Activated naive CD4-positive, alpha-beta T cell treated with anti-CD3 and anti-CD28 coated beads, Interleukin-2, amount 50 U/mL, for 72 hours (primary cell): ENCODE measurements at places on chromosomes 2 and 18. TPM values are rescaled to one million over a fixed set of nuclear protein-coding genes. Genes with fewer than 3 reads are reported as not detected.

TMEM247 gene
- total RNA-seq = not detected

IKZF2 gene
- 8.9 TPM for total RNA-seq

CACNB4 gene
- 0.32 TPM for total RNA-seq

CCL20 gene
- total RNA-seq = 5.3 TPM

FBXO41 gene
- 16.0 TPM for total RNA-seq

AAMP gene
- 68.4 TPM for total RNA-seq

ADGRF3 gene
- total RNA-seq = 7.5 TPM

POLR1A gene
- total RNA-seq = 32.8 TPM

SOX11 gene
- not detected for total RNA-seq

HIBCH gene
- 32.0 TPM for total RNA-seq

HOXD11 gene
- total RNA-seq = not detected

LHCGR gene
- not detected for total RNA-seq

SCN1A gene
- not detected for total RNA-seq

PKDCC gene
- not detected for total RNA-seq

CD8A gene
- 1.7 TPM for total RNA-seq

SSB gene
- total RNA-seq = 41.8 TPM

KYNU gene
- total RNA-seq = not detected

C2orf78 gene
- total RNA-seq = not detected

C1QL2 gene
- not detected for total RNA-seq
